ENCODE measurements at places on chromosomes 2 and 18.

DNA sequence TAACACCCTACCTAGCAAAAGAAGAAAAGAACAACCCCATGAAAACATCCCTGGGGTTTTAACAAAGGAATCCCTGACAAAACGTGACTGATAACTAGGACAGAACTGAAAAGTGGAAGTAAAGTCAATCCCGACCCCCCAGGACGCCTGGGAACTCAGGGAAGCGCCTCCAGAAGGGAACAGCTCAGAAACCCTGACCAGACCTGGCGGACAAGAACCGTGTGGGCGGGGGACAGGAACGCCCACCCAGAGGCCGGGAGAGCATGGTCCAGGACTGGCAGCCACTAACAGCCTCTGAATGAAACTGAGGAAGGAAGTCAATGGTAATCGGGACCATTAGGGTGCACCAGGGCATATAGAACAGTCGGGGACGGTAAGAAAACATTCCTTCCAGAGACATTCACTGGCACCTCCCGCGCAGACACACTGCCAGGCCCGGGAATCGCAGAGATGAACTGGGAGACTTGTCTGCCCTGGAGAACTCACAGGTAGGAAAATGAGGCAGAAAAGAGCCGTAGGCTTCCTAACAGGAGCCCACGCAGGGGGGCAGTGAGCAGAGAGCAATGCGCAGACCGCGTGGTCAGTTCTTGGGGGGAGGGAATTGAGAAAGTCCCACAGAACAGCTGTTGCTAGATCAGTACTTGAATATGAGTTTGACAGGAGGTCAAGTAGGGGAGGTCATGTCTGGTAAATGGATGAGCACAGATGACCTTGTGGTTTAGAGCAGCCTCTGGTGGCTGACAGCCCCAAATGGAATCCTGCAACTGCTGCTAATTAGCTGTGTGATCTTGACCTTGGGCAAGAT is 1.3 kb upstream of the TBC1D8 start:
- no peak for DNase-seq

- no peak for DNase-seq
Measured at GRCh38 chr2:63434024-63435001, 154.0 kb downstream of the WDPCP start.

DNA sequence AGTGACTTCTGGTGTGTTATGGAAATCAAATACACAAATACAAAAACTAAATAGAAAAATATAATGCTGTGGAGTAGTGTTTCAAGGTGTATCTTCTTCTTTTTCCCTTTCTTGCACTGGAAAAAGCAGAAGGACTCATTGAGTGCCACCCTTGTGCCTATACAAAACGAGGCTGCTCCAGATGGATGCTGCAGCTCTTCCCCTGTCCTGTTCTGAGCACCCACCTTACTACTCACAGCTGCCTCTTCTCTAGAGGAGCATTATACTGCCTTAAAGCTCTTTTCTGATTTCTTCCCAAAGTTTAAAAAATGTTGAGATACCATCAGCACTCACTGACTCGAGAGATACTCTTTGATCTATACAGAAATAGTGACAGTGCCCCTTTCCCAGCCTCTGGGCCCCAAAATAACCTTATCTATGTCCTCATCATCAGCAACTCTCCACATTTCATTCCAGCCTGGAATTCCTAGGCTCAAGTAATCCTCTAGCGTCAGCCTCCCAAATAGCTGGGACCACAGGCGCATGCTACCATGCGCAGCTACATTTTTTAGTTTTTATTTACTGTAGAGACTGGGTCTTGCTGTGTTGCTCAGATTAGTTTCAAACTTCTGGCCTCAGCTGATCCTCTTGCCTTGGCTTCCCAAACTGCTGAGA is 1356.1 kb upstream of the NRXN1 start:
- no peak for DNase-seq

GRCh38 chr2:20108655-20109396 is 57.4 kb upstream of the LAPTM4A start:
- DNase-seq: no peak

GRCh38 chr18:27787547-27787946 is 389.4 kb downstream of the CDH2 start:
- DNase-seq: no peak

GRCh38 chr18:46310258-46310657 is 206.1 kb downstream of the HAUS1 start:
- no peak for DNase-seq

GRCh38 chr18:79887181-79888000 is 64.1 kb downstream of the SLC66A2 start:
- DNase-seq: no peak

DNA sequence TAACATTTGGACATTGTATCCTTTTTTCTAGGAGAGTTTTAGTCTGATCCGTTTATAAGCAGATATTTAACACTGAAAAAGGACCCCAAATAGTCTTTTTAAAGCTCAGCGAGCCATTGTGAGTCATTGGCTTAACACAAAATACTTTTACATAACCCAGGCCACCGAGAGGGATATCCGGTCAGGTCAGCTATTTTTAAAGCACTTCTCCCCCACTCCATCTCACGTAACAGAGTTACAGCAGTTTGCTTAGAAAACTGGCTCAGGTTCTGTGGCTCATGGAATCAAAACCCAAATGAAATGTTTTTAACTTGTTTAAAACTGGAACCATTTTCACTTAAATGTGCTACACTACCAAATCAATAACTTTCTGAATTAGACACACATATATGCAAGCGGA is 23.9 kb downstream of the COL4A3 start:
- DNase-seq: no peak

GRCh38 chr2:145088756-145089155 is 568.8 kb upstream of the ZEB2 start:
- DNase-seq: no peak

DNA sequence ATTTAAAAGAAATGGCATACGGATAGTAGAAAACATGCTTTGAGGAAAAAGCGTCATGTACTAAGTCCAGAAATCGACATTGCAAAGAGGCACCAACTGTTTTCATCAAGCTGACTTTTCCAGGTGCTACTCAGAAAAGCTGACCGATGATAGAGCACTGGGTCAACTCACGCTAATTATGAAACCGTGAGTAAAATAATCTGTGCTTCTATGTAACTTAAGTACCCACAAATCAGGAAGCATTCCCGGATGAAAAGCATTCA is 353 bp upstream of the NUP35 start:
- no peak for DNase-seq

DNA sequence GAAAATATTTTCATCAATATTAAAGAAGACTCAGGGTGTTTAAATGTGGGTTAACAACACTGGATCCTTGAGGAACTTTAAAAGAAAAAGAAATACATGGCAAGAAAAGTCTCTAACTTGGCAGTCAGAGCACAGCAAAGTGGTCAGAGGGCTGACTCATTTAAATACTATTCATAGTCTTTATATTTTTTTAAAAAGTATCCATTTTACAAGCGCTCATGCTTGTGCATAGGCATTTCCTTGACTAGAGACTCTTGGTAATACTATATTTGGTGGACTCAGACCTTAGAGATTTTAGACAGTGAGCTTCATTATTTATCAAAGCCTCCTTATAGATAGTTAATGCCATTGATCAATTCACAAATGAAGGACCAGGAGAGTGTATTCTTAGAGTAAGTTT is 110.2 kb downstream of the ABCA12 start:
- no peak for DNase-seq

DNA sequence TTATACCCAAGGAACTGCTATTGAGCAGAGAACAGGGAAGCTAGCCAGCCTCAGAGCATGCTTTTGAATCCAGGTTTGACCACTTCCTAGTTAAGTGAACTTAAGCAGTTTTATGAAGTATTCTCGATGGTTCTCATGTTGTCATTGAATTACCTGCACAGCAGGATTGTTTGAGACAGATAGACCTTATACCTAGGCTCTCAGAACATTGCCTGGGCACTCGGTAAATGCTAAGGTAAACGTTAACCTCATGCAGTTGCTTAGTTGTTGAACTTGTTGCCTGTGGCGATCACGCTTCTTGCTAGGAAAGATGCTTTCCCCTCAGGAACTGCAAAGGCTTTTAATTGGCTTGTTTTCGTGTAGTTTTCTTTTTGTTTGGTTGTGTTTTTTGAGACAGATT is 34.0 kb upstream of the CHMP1B start:
- DNase-seq: no peak

DNA sequence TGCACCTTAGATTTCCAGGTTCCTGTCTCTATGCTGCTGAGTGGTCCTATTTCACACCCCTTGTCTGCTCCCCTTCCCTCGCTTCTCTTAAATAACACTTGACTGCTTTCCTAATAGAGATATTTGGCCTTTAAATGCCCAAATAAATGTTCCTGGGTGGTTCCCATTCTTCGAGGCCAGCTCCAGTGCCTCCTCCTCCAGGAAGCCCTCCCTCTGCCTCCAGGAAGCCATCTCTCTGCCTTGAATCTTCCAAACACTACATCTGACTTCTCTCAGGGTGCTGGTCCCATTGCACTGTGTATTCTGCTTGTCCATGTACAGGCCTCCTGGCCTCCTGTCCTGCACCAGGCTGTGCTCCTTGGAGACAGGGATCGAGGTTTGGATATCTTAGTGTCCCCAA is 14.2 kb downstream of the EHD3 start:
- DNase-seq: no peak

DNA sequence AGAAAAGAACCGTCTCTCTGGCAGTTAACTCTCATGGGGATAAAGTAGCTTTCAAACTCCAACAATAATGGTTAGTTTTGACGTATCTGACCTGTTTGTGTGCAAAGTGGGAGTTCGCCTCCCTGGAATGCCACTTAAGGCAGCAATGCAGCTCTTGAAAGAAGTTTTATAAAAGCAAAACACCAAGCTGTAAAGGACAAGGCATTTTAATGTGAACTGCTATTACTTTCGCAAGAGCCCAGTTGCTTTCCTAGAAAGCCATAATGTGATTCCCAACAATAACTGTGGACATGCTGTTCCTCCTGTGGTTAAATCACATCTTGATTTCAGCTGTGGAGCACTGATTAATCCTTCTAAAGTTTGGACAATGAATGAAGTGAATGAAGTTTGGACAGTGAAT is 303.7 kb downstream of the PTPRM start:
- DNase-seq: no peak

- no peak for DNase-seq
Measured at GRCh38 chr2:82694431-82694830, 1764.6 kb downstream of the SUCLG1 start.

DNA sequence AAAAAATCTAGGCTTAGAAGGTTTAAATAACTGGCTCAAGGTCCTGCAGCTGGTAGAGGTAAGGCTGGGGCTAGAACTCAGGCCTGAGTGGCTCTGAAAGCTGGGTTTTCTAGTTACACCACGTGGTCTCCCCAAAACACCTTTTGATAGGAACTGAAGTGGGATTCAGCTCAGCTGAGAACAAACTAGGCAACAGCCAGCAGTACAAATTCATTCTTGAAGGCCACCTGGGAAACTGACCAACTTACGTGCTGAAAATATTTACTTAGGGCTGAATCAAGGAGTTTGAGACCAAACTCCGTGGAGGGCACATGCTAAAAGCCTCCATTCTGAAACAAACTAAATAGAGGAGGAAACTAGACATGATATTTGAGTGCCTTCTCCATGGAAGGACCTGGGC is 67.2 kb downstream of the AOX1 start:
- no peak for DNase-seq

DNA sequence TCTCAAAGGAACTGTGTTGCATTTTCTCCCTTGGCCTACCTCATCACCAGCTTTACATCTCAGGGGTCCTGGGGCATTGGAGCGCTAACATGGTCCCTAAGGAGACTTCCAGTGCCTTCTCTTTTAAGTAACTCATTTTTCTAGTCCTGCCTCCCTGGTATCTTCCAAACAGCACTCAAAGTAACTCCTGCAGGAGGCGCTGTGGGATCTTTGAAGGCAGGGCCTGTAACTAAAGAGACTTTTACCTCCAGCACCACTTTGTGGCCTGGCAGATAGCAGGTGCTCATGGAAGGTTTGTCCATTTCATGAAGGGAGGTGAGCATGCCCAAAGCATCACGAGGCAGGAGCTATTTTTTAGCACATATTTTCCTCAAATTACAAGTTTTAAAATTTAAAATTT is 411.0 kb upstream of the GYPC start:
- peak; percentile 42 for DNase-seq

- no peak for DNase-seq
Measured at GRCh38 chr2:102251849-102252203, 59.5 kb upstream of the IL1RL1 start.

GRCh38 chr18:68676913-68677312 is 38.0 kb downstream of the TMX3 start:
- no peak for DNase-seq

DNA sequence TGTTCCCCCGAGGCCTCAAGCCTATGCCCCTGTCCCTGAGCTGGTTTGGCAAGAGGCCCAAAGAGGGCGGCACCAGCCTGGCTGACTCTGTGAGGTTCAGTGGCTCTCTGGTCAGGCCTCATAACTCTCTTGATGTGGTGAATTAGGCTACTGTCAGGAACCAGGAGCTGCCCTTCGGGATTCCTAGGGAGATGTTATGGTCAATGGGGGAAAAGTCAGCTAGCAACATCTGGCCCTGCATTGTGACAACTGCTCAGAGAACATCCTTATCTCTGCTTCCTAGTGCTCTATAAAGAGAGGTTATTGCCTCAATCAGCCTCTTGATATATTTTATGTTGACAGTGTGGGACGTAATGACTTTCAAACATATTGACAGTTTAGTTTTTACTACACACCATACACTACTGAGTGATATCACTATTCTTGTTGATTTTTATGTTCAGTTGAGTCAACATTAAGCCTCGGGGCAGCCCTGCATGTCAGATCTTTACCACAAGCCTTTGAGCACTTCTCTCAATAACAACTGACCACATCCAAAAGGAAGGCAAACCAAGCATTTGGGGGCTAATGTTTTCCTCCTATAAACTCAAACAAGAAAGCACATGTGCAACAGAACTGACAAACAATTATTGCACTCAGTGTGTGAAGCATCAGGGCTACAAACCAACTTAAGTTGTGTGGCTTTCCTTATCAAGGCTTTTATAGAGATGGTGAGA is 448.3 kb upstream of the SLC14A2 start:
- no peak for DNase-seq

DNA sequence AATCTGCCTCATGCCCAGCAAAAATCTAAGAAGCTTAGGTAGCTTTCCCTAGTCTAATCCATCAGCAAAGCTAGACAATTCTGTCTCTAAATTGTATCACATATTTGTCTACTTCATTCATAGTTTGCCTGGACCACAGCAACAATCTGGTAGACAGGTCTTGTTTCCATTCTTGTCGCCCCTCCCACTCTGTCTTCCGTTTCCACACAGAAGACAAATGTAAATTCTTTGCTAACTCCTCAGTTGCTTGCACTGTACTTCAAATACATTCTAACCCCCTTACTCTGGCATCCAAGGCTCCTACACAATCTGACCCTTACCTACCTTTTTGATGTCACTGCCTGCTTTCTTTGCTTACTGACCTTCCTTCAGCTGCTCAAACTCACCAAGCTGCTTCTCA is 40.1 kb downstream of the THUMPD2 start:
- no peak for DNase-seq

Data from stimulated activated CD4-positive, alpha-beta T cell treated with anti-CD3 and anti-CD28 coated beads, Interleukin-12 subunit alpha, Interleukin-12 subunit beta, amount 100 ng/mL, for 48 hours (primary cell).